H9 (cell line): ENCODE measurements at places on chromosomes 4 and X. TPM values are rescaled to one million over a fixed set of nuclear protein-coding genes. Genes with fewer than 3 reads are reported as not detected.
A peak's percentile ranks its signal among the peaks of the same experiment; 100 is the strongest.

DNA sequence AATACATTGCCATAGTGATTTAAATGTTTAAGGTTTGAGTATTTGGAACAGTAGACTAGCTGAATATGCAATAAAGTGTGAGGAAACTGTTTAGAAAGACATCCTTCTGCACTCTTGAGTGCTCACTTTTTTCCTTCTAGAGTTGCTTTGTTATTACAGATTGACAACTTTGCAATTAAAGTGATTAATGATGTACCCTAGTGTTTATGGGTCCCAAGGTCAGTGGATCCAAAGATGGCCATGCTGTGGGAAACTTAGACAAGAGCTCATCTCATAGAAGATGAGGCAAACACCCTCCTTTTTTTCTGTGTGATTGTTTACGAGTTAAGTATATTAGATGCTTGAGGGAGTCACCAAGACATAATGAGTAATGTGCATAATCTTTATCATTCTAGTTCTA, 118.8 kb downstream of the PDLIM5 start:
- no peaks in the 10 kb centered on the region for H3K4me1 ChIP-seq
- no peak overlapping the region for H3K4me3 ChIP-seq
- no peak overlapping the region for H3K27ac ChIP-seq
- no peaks in the 10 kb centered on the region for H3K36me3 ChIP-seq
- DNase-seq = no peak

DNA sequence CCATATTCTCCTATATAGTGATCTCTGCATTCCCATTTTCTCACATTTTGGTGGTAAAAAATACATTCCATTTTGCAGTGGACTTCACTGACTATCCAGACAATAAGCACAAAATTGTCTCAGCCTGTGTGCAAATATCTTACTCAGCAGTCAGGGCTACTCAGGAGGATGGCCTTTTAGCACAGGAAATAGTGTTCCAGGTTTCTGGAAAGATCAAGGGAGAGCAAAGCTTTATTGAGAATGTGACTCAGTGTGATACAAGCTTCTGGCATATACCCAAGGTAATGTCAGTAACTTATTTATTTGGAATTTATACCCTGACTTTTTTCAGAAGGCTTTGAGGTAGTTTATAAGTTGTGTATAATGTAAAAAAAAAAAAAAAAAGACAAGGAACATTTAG, 233.4 kb downstream of the TEX13A start:
- H3K4me3 ChIP-seq = no peak overlapping the region
- DNase-seq = no peak
- no peaks in the 10 kb centered on the region for H3K27me3 ChIP-seq
- no peaks in the 10 kb centered on the region for H3K36me3 ChIP-seq
- H3K27ac ChIP-seq = no peak overlapping the region
- H3K4me1 ChIP-seq = no peaks in the 10 kb centered on the region

GRCh38 chr4:27568236-27568951, 707.8 kb downstream of the STIM2 start:
- no peak overlapping the region for H3K4me3 ChIP-seq
- no peaks in the 10 kb centered on the region for H3K36me3 ChIP-seq
- H3K27me3 ChIP-seq = no peaks in the 10 kb centered on the region
- no peaks in the 10 kb centered on the region for H3K4me1 ChIP-seq
- no peak overlapping the region for H3K27ac ChIP-seq

GRCh38 chr4:150002561-150002960, 75.7 kb upstream of the DCLK2 start:
- no peaks in the 10 kb centered on the region for H3K36me3 ChIP-seq
- no peaks in the 10 kb centered on the region for H3K27me3 ChIP-seq
- no peak overlapping the region for H3K4me3 ChIP-seq
- DNase-seq = no peak
- no peak overlapping the region for H3K27ac ChIP-seq

DNA sequence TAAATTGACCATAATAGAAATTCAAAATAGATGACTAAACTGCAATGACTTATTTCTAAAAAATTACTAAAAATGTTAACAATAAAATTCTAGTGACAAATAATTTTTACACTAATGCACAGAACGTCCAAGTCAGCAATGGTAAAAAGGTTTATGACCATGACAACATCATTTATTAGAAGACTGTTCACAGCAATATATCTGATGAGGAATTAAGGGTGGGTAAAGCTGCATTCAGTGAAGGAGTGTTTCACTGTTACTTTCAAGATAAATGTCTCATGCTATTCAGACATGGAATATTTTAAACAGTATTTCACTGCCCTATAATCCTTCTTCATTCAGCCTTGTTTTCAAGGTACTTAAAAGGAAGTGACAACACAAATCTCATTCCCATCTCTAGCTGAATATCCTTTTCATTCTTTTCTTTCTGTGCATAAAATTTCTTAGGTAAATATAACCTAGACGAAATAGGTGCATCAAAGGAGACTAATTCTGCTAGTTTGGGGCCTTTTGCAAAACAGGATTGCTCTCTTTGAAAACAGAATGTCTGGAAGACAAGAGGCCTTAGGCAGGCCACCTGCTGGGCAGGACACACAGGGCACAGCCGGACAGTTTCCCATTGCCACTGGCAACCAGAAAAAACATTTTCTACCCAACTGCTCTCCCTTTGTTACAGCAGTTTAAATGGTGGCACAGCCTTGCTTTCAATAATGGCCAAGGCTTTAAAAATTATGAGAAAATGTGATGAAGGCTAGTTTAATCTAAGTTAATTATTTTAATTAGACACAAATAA, 600.3 kb downstream of the SPRY1 start:
- no peak overlapping the region for H3K27ac ChIP-seq
- no peaks in the 10 kb centered on the region for H3K27me3 ChIP-seq
- no peak for DNase-seq
- 0 out of 2 replicates have a peak, but pooled peaks cover 4% of the 10 kb centered on the region for H3K36me3 ChIP-seq
- H3K4me3 ChIP-seq = no peak overlapping the region

- peaks cover 57% of the 10 kb centered on the region; the same call in 2 of the 3 replicates for H3K36me3 ChIP-seq
- DNase-seq = no peak
- no peak overlapping the region for H3K27ac ChIP-seq
- H3K4me1 ChIP-seq = no peaks in the 10 kb centered on the region
Observed at GRCh38 chr4:17630228-17630627, 15.8 kb downstream of the MED28 start.

GRCh38 chr4:40240040-40240653, 43.3 kb downstream of the RHOH start:
- H3K4me3 ChIP-seq = no peak overlapping the region
- H3K27ac ChIP-seq = no peak overlapping the region
- H3K4me1 ChIP-seq = no peaks in the 10 kb centered on the region; the same call in 1 of the 2 replicates
- no peaks in the 10 kb centered on the region for H3K27me3 ChIP-seq
- no peak for DNase-seq

GRCh38 chr4:52755426-52755825, 4.2 kb upstream of the ERVMER34-1 start:
- no peak for DNase-seq
- H3K4me3 ChIP-seq = no peak overlapping the region
- H3K4me1 ChIP-seq = peaks cover 2% of the 10 kb centered on the region; the same call in 1 of the 2 replicates
- peaks cover 1% of the 10 kb centered on the region for H3K36me3 ChIP-seq
- no peak overlapping the region for H3K27ac ChIP-seq
- no peaks in the 10 kb centered on the region; the same call in 1 of the 2 replicates for H3K27me3 ChIP-seq

- no peak overlapping the region for H3K27ac ChIP-seq
- no peaks in the 10 kb centered on the region for H3K4me1 ChIP-seq
- H3K4me3 ChIP-seq = no peak overlapping the region
- DNase-seq = no peak
Observed at GRCh38 chr4:99190336-99190735, 28.7 kb downstream of the ADH6 start.

GRCh38 chr4:77950203-77950602, 87.6 kb downstream of the MRPL1 start:
- H3K36me3 ChIP-seq = peaks cover 11% of the 10 kb centered on the region
- no peaks in the 10 kb centered on the region for H3K4me1 ChIP-seq
- no peak overlapping the region for H3K27ac ChIP-seq

DNA sequence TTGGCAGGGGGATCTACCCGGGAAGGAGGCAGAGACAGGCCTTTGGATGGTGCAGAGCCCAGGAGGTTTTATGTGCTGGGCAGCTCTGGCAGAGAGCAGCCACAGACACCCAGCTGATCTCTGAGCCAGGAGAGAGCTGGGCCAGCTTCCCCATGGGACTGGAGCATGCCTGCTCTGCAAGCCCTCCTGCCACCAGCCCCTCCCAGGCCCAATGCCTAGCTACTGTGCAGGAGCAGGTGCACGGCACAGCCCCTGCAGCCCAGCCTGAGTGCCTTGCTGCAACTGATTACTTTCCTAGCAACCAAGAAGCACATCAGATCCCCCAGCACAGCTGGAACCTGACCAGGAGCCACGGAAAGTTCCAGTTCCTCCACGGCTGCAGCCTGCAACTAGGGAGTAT, 57.8 kb upstream of the BEND2 start:
- H3K36me3 ChIP-seq = peaks cover 23% of the 10 kb centered on the region
- H3K4me3 ChIP-seq = no peak overlapping the region
- no peak overlapping the region for H3K27ac ChIP-seq
- no peak for DNase-seq

GRCh38 chr4:4888695-4889094, 29.2 kb downstream of the MSX1 start:
- no peaks in the 10 kb centered on the region for H3K4me1 ChIP-seq
- no peaks in the 10 kb centered on the region for H3K36me3 ChIP-seq
- H3K4me3 ChIP-seq = no peak overlapping the region
- no peak overlapping the region for H3K27ac ChIP-seq

GRCh38 chr4:4990857-4991540, 28.3 kb downstream of the CYTL1 start:
- H3K27ac ChIP-seq = no peak overlapping the region
- no peaks in the 10 kb centered on the region for H3K4me1 ChIP-seq
- no peaks in the 10 kb centered on the region for H3K27me3 ChIP-seq
- no peaks in the 10 kb centered on the region for H3K36me3 ChIP-seq
- DNase-seq = no peak

GRCh38 chrX:13128104-13128503, 83.7 kb upstream of the FAM9C start:
- no peaks in the 10 kb centered on the region for H3K27me3 ChIP-seq
- no peak for DNase-seq
- H3K36me3 ChIP-seq = no peaks in the 10 kb centered on the region

GRCh38 chr4:2183394-2183793, 58.5 kb downstream of the HAUS3 start:
- no peaks in the 10 kb centered on the region for H3K4me1 ChIP-seq
- H3K4me3 ChIP-seq = no peak overlapping the region
- DNase-seq = no peak
- no peak overlapping the region for H3K27ac ChIP-seq

GRCh38 chrX:73922856-73923455, 360.0 kb downstream of the CHIC1 start:
- no peaks in the 10 kb centered on the region for H3K4me1 ChIP-seq
- H3K36me3 ChIP-seq = peaks cover 4% of the 10 kb centered on the region; the same call in 1 of the 2 replicates
- no peak for DNase-seq
- no peak overlapping the region for H3K27ac ChIP-seq

DNA sequence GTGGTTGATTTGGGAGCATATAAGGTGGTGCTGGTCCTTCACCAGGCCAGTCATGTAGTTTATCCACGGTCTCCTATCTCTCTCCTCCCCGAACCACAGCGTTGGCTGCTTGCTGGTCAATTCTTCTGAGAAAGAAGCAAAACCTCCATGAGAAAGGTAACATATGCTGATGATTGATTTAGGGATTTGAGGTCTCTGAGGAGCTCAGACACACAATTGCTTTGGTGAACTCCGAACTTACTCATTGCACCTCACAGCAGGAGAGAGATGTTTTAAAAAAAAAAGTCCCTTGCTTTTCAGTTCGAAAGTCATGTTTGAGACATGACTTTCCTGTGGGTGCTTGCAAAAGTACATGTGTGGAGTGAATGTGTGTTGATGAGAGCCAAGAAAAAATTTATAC, 100.2 kb downstream of the TSPAN7 start:
- no peak for DNase-seq
- no peaks in the 10 kb centered on the region for H3K4me1 ChIP-seq
- H3K27ac ChIP-seq = no peak overlapping the region
- peaks cover 2% of the 10 kb centered on the region for H3K36me3 ChIP-seq
- H3K4me3 ChIP-seq = no peak overlapping the region

DNA sequence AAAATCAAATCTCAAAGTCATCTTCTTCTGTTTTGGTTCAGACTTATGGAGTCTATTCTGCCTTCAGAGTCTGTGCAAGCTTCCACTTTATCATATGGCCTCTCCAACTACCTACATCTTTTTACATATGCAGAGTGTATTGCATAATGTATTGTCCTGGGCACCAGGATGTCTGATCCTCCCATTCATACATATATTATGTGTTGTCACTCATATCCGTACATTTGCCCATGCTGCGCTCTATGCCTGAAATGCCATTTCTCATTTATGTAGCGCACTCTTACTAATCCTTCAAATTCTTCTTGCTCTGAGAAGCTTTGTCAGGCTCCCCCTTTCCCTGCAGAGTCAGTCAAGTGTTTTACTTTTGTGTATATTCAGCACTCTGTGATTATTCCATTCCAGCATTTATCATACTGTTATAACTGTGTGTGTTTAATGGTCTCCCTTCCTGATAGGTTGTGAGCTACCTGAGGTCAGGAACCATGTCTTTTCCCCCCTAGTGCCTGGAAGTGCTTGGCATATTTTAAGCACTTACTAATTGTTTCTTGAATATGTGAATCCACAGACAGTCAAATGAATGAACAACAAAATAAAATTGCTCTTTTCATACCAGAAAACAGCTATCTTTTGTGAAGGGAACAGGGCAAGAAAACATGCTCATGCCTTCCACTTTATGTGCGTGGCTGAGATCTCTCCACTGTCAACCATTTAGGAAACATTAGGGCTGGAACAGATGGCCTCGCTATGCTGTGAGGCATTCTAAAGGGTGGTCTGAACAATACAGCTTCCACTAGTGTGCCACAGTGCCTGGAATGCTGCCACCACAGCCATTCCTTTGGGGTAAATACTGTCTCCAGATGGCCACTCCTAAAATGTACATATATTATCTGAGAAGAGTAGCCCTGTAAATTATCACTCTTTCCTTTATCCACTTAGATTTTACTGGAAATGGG, 81.8 kb downstream of the GLUD2 start:
- no peaks in the 10 kb centered on the region for H3K27me3 ChIP-seq
- no peaks in the 10 kb centered on the region for H3K4me1 ChIP-seq
- H3K4me3 ChIP-seq = no peak overlapping the region
- no peaks in the 10 kb centered on the region for H3K36me3 ChIP-seq
- H3K27ac ChIP-seq = no peak overlapping the region
- no peak for DNase-seq

GRCh38 chr4:173506597-173507211, 23.3 kb downstream of the HAND2 start:
- H3K4me3 ChIP-seq = peak overlapping the region; percentile 70
- H3K27me3 ChIP-seq = peaks cover 99% of the 10 kb centered on the region
- peak; percentile 43 for DNase-seq
- no peaks in the 10 kb centered on the region for H3K36me3 ChIP-seq
- peaks cover 3% of the 10 kb centered on the region; the same call in 1 of the 2 replicates for H3K4me1 ChIP-seq
- H3K27ac ChIP-seq = no peak overlapping the region

The KDR gene
- 48.2 and 51.4 TPM in 2 replicates for total RNA-seq

The APBB2 gene
- 36.3 and 39.6 TPM in 2 replicates for total RNA-seq

The NCAPG gene
- 42.3 and 48.8 TPM in 2 replicates for total RNA-seq

The NOA1 gene
- 22.2 and 22.8 TPM in 2 replicates for total RNA-seq

The PCDH7 gene
- total RNA-seq = 16.8 and 18.0 TPM in 2 replicates

The COPS4 gene
- 39.3 and 39.9 TPM in 2 replicates for total RNA-seq

The MYOZ2 gene
- not detected in 2 replicates for total RNA-seq

The DNAAF6 gene
- total RNA-seq = not detected in 2 replicates

The ARHGEF38 gene
- not detected in 2 replicates for total RNA-seq

The H2BW1 gene
- total RNA-seq = 0.26 TPM in 1 of 2 replicates, not detected in the other

The TRMT10A gene
- total RNA-seq = 4.6 and 5.9 TPM in 2 replicates

The KCNIP4 gene
- total RNA-seq = not detected in 2 replicates

The MAGEA2B gene
- not detected in 2 replicates for total RNA-seq

The POLN gene
- total RNA-seq = 0.74 and 1.5 TPM in 2 replicates

The ARMCX4 gene
- total RNA-seq = 17.0 and 17.3 TPM in 2 replicates
